HCEC 1CT (cell line): ENCODE measurements at places on chromosomes 6 and 20.
A peak's percentile ranks its signal among the peaks of the same experiment; 100 is the strongest.

- DNase-seq, result no peak
These were observed 66.7 kb downstream of the AGPAT4 start for GRCh38 chr6:161207200-161207599.

DNA sequence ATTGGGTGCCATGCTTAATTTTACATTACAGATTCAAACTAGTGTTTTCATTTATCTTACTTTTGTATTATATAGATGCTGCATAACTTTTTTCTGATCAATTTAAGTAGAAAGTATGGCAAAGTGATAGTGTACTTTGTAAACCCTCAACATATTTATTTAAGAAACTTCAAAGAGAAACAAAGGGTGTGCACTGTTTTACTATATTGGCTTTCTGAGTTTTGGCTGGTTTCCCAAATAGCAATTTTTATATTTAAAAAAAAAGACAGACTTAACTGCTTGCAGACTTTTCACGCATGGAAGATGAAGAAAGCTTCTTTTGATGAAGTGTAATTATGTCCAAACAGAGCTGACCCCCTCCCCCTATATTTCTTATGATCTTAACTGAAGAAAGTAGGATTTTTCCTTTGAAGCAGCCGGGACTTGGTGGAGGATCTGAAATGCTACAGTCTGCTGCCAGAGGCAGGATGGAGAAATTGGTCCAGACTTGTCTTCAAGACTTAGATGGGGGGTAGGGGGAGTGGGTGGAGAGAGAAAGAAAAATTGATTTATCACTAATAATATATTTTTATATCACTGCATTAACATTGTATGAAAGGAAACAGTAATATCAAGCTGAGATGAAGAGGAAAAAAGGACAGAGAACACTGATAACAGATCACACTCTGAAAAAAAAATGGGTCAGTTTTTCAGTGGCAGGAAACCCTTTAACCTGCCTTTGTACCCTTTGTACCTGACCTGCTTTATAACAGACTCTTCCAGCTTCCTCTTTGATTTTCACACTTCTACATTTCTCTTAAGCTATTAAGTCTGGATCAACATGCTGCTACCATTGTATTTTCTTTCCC, 56.0 kb upstream of the SUPT3H start:
- DNase-seq, result no peak

GRCh38 chr6:79510707-79511106, 26.5 kb downstream of the LCA5 start:
- DNase-seq, result no peak

- DNase-seq, result no peak
These were observed 474 bp downstream of the TSBP1 start for GRCh38 chr6:32371229-32371628.

- peak; percentile 18 for DNase-seq
These were observed 441.9 kb downstream of the CD109 start for GRCh38 chr6:74137911-74138310.

DNA sequence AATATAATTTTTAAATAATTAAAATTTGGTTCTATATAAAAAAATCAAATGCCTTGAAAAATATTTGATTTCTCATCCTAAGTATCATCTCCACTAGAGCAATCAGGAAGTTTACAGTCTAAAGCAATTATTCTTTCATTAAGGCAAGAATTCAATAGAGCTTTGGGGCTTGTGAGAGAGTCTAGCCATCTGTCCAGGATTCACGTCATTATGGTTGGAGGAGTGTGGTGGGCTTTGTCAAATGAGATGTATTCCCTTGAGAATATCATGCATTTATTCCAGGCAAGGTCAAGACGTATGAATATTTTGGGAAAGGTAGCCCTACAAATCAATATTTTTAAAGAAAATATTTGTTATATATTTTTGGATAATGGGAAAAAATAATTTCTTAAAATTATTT, 132.4 kb downstream of the ELOVL4 start:
- no peak for DNase-seq
